ENCODE measurements at places on chromosomes 11 and 22. TPM values are rescaled to one million over a fixed set of nuclear protein-coding genes. Genes with fewer than 3 reads are reported as not detected.

The PGA5 gene
- total RNA-seq: not detected

The TBX10 gene
- total RNA-seq: not detected

The CRYBB2 gene
- not detected for total RNA-seq

The YPEL4 gene
- total RNA-seq: 0.35 TPM

The AQP11 gene
- total RNA-seq: 1.4 TPM

The KREMEN1 gene
- total RNA-seq: 4.7 TPM

The NRGN gene
- 11.0 TPM for total RNA-seq

The MMP7 gene
- 23.4 TPM for total RNA-seq

The MPZL3 gene
- total RNA-seq: 0.25 TPM

The IFITM10 gene
- total RNA-seq: 1.4 TPM

The SVIP gene
- 11.3 TPM for total RNA-seq

The GUCY1A2 gene
- 0.08 TPM for total RNA-seq

The COMT gene
- total RNA-seq: 165 TPM

The TPBGL gene
- 0.17 TPM for total RNA-seq

The OR1S2 gene
- not detected for total RNA-seq

The P2RY6 gene
- 5.7 TPM for total RNA-seq

The CD44 gene
- total RNA-seq: 741 TPM

The STK33 gene
- 3.8 TPM for total RNA-seq

The ASRGL1 gene
- 10.4 TPM for total RNA-seq

The CNIH2 gene
- total RNA-seq: 2.1 TPM

The ZFTA gene
- total RNA-seq: 5.8 TPM

The SYT13 gene
- 5.4 TPM for total RNA-seq

The MMP3 gene
- total RNA-seq: not detected

The IRF7 gene
- total RNA-seq: 4.5 TPM

The SLC17A6 gene
- not detected for total RNA-seq

The GPR83 gene
- total RNA-seq: 0.09 TPM

The MAP6 gene
- total RNA-seq: 1.4 TPM
